ENCODE measurements at places on chromosomes 1 and 21.

DNA sequence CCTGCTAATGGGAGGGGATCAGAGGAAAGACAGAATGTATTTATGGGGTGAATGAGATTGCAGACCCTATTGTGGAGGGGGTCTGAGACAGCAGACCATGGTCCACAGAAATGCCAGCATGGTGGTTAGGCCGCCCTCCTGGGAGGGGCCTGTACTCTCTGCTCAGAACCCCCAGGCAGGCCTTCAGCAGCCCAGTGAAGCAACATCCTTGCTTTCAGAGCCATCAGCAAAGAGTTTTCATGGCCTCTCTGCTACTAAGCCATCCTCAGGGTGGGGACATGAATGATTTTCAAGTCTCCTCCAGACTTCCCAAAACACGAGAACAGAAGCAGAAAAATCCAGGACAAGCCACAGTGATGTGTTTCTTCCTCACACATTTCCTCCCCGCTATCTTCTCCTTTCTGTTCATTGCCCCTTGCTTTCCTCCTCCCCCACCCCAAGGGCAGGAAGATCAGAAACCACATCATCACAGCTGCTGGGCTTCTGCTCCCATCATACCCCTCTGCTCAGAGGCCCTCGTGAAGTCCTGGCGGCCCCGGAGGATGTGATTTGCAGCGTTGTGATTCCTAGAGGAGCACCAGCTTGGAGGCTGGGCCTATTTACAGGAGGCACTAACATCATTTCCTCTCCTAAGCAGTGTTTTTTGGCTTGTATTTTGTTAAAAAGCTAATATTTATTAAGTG, 48.0 kb downstream of the ABCA4 start:
- no peak for DNase-seq

GRCh38 chr1:173572201-173572873, 30.5 kb downstream of the SLC9C2 start:
- no peak for DNase-seq

- peak; percentile 66 for DNase-seq
Observed at GRCh38 chr1:54488779-54489626, 59.0 kb upstream of the ACOT11 start.

DNA sequence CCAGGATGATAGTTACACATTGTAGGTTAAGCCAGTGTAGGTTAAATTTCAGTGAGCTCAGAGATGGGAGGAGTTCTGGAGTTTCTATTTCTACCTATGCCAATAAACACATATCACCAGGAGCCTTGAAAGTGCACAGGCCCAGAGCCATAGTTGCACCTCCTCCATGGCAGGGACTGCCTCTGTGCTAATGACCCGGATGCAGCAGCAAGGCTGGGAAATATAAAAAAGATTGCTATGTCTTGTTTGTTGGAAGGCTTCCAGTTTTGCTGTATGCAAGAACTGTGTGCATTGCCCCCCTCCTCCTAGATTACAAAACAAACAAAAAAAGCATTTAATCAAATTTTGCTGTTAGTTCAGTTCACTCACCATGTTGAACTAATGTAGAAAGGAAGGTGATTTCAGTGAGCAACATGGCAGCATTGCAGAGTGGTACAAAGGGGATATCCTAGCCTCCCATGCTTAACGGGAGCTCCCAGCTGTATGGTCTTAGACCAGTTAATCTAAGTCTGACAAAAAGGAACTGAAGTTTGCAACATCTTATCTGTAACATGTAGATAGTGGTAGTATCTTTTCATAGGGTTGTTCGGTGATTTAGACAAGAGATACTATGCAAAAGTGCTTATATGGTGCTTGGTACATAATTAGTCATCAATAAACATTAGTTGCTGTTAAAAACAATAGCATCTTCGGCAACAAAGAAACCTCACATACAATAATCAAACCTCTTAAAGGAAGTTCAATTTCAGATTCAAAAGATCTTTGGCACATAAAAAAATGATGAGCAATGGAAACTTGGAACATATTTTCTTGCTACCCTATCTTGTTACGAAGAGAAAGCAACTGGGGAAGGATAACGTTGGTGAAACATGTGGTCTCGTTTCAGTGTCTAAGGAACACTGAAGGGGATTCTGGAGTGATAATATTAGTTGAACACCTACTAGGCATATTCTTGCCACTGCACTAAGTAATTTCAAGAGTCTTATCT, 309.5 kb downstream of the ASTN1 start:
- DNase-seq = no peak

GRCh38 chr1:203264052-203264501, 34.6 kb upstream of the CHIT1 start:
- DNase-seq = no peak

DNA sequence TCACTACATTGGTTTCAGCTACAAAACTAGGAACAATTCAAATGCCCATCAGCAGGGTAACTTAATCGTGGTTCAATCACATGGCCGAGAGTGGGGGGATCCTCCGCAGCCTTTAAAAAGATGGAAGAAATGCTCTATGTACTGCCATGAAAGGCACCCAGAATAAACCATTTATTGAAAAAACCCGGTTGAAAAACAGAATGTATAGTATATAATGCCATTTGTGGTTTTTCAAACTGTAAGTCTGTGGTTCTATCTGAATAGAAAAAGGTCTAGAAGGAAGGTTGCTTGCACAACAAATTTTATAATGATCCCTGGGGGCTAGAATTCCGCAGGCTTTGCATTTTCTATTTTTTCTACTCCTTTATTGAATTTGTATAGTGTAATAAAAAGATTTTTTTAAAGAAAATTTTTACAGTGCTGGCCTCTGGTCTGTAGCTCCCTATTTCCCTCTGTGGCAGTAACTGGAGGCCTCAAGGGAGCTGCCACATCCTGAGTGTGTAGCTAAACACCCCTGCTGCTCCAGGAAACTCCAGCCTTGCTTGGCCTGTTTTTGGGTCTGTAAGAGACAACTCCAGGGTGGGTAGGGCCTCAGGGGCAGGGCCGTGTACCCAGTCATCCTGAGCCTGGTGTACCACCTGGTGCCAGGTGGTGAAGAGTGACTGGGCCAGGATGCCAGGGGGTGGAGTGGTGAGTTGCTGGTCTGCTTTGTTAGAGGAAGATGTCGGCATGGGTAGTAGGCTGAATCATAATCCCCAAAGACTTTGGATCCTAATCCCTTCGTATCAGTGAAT, 51.5 kb upstream of the EPS8L3 start:
- no peak for DNase-seq

- DNase-seq = no peak
Observed at GRCh38 chr1:86779308-86780191, 75.2 kb downstream of the SH3GLB1 start.

GRCh38 chr1:185053204-185053603, 7.8 kb downstream of the RNF2 start:
- no peak for DNase-seq

DNA sequence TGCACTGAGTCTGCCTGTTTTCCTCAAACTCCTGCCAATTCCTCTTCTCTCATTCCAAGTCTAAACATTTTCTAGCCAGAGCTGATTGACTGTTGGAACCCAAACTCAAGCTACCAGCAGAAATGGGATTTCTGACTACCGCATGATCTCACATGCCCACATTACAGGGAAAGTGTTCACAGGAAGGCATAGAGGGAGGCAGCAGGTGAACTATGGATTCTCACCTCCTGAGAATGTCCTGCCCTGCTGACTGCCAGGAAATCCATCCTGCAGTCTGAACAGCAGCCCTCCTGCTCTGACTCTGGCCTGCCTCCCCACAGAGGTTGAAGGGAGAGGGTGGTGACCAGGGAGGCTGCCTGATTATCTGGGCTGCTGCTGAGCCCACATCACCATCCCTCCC, 22.5 kb downstream of the IQGAP3 start:
- no peak for DNase-seq

GRCh38 chr1:117610036-117610435, 4.2 kb downstream of the TENT5C start:
- no peak for DNase-seq

DNA sequence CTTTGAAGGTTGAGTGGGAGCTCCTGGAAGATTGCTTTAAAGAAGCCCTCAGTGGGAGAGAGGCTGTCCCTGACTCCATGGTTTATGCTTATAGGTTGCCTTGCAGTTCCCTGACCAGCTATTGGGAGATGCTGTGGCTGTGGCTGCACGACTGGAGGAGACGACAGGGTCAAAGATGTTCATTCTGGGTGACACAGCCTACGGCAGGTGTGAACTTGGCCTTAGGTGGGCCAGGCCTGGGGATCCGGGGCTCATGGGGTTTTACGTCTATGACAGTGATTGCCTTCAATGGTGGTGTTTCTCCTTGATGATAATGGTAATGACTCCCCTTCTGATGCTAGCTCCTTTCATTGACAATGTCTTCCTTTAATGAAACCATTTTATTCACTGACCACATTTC, 692 bp downstream of the DPH2 start:
- no peak for DNase-seq

- no peak for DNase-seq
Observed at GRCh38 chr1:1926346-1926811, 7.3 kb upstream of the TMEM52 start.

DNA sequence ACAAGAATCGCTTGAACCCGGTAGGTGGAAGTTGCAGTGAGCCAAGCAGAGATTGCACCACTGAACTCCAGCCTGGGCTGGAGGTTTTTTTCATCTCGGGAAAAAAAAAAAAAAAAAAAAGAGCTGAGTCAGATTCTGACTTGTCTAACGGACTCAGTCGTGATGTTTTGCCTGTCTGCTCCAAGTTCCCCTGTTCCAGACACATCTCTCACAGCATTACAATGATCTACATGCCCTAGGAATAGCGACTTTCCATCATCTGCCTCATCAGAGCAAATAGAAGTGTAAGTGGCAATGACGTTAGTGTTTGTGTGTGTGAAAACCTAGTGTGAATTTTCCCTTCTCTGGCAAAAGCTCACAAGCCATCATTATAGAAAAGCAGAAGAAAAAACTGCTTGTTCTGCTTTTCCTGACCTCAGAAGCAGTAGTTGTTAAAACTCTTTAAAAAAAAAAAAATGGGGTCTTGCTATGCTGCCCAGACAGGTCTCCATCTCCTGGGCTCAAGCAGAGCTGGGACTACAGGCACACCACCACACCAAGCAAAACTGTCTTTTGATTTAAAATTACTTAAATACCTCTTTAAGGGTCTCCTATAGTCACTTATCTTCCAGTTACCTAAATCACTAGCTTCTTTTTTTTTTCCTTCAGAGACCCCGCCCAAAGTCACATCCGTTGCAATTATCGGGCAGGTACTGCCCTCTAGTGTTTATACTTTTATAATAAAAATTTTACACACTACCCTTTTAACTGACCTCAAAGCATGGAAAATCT, 37.3 kb downstream of the PLEKHO1 start:
- DNase-seq = peak; percentile 29

DNA sequence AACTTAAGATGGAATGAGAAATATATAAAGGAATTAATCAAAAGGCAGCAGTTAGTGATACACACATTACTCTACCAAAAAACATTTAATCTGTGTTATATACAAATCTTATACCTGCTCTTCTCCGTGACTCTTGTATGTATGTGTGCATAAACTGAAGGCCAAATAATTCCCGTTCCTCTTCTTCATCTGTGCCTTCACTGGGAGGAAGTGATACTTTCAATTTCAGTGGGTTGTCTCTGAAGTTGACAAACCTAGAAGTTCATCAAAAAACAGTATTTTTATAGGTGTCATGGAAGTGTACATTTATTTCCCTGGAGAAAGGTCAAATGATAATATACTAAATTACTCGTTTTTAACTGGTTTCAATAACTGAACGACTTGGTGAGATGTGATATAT, 19.3 kb downstream of the TRMT13 start:
- no peak for DNase-seq

DNA sequence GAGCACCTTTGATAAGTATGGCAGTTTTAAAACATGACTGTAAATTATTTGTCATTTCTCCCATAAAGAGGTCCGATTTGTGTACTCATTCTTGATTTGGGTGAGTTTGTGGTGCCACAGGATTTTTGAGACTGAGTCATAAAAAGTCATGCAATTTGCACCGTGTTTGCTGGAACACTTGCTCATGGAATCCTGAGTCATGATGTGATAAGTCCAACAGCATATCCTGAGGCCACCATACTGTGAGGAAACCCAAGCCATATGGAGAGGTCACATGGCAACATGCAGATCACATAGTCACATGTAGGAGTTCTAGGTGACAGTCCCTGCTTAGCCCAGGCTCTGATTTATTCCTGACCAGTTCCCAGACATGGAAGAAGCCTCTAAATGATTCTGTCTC, 40.8 kb upstream of the PRRX1 start:
- DNase-seq = no peak

DNA sequence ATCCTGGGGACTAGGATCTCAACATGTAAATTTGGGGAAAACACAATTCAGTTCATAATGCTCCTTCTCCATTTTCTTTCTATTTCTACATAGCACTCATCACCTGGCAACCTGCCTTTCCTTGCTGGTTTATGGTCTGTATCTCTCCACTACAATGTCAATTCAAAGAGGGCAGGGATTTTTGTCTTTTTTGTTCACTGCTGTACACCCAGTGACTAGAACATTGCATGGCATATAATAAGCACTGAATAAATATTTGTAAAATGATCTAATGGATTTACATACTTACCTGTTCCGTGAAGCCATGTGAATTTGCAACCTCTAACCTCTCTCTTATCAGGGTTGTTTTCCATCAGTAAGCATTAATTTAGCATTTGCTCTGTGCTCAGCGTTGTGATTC, 27.4 kb upstream of the TBX15 start:
- DNase-seq = no peak

- peak; percentile 5 for DNase-seq
Observed at GRCh38 chr1:94807742-94808491, 12.2 kb upstream of the SLC44A3 start.
